AML-193 (cell line): ENCODE measurements at places on chromosomes 1 and 21.

GRCh38 chr1:110607536-110608230 is 1.5 kb upstream of the KCNA2 start:
- no peak for DNase-seq

GRCh38 chr1:232166942-232167341 is 463.0 kb downstream of the SIPA1L2 start:
- no peak for DNase-seq

DNA sequence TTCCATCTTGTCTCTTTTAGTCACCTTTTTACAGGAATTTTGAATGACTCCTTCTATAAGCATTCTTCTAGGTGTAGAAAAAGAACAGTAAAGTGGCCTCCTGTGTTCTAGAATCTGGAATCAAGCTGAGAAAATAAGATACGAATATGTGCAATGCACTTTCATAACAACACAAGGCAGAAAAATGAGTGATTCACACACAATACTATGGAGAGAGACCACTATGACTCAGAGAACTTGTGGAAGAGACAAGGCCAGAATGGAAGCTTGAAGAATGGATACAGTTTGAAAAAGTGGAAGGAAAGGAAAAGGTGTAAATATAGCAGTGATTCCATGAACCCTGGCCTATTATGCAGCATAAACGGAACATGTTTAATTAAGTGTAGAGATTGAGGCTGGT is 57.1 kb upstream of the SAMSN1 start:
- peak; percentile 29 for DNase-seq

DNA sequence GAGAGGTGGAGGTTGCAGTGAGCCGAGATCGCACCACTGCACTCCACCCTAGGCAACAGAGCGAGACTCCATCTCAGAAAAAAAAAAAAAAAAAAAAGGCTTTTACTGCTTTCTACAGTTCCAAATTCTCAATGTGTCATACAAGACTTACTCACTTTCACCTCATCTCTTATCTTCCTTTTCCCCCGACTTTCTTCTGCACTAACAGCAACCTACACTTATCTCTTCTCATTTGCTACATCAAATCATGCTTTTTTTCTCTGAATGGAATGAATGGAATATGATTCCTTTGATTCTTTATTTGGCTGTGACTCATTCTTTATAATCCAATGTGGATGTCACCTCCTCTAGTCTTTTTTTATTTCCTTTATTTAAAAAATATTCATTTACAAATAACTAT is 168.4 kb upstream of the DMRTA2 start:
- DNase-seq, result no peak

GRCh38 chr1:154970631-154971340 is at the start of gene SHC1:
Gene SHC1 (minus strand): TSS chr1:154970747. CDS start chr1:154970526, 221 bp downstream.
- DNase-seq, result no peak

DNA sequence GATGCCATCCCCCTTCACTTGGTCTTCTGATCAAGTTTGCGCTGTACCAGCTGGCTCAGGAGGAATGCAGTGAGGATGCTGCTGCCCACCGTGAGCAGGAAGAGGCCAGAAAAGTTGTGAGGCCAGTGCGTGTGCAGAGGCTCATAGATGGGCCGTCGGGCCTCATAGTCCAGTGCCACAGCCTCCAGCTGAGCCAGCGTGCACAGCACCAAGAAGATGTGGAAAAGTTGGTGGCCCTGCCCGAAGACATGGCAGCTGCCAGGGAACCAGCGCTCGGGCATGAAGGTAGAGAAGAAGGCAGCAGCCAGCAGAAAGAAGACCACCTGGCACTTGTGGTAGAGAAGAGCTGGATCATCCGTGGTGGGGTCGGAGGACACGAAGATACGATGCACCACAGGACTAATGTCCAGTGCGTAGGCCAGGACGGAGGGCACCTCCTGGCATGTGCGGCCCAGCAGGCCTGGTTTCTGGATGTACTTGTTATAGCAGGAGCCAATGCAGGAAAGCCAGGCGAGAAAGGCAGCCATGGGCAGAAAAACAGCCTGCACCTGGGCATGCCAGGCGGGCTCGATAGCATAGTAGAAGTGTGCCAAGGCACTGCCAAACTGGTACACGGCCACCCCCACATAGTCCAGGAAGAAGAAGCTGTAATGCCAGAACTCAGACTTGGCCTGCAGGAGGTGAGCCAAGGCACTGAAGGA is 3.7 kb upstream of the AUNIP start:
- DNase-seq, result no peak

- DNase-seq, result no peak
Observed at GRCh38 chr1:153742411-153743142, 14.7 kb downstream of the INTS3 start.

GRCh38 chr1:117838911-117839310 is 90.5 kb downstream of the GDAP2 start:
- DNase-seq, result no peak

GRCh38 chr1:156602557-156602993 is 1.3 kb upstream of the GPATCH4 start:
- DNase-seq, result peak; percentile 33

DNA sequence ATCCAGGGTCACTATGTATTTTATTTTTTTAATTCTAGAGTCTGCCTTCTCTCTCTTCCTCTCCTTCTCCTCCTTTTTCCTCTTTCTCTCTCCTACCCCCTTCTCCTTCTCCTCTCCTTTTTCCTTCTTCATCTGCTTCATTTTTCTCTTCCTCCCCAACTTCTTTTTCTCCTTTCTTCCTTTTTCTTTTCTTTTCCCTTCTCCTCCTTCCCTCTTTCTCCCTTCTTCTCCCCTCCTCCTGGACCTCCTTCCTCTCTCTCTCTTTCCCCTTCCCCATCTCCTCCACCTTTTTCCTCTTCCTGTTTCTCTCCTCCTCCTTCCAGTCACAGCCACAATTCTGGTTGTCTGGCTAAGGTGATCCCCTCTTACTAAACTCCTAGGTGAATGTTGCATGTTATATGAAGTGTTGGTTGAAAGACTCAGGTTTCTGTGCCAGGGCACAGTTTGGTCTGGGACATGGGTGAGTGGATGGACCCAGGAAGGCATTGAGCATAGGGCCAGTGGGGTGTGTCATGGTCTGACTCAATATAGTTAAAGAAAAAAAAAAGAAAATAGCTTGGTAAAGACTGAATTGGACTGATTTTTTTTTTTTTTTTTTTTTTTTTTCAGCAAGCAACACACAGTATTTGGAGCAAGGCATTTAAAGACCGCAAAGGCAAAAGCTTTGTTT is 266.9 kb downstream of the TGFB2 start:
- DNase-seq, result no peak

DNA sequence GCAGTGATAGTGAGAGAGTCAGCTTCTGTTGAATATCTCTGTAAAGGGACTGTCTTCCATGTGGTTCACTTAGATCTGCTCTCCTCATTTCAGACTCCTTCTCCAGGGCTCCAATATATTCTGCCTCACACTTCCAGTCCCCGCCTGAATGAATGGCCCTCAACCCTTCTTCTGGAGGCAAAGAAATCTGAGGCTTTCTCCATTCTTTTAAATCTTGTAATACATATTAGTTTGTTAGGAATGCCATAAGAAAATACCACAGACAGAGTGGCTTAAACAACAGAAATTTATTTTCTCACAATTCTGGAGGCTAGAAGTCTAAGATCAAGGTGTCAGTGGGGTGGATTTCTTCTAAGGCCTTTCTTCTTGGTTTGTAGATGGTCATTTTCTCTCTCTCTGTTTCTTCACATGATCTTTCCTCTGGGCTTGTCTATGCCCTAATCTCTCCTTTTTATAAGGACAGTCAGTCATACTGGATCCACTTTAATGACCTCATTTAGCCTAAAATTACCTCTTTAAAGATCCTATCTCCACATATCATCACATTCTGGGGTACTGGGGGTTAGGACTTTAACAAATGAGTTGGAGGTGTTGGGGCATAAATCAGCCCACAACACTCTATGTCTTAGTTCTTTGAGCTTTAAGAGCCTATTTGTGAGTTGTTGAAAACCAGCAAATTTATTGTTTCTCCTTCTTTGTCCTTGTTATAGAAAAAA is 128.5 kb upstream of the KCNK2 start:
- DNase-seq, result no peak

GRCh38 chr21:42512346-42513034 is 1.2 kb upstream of the SLC37A1 start:
- no peak for DNase-seq

GRCh38 chr1:183433703-183434102 is 15.5 kb upstream of the NMNAT2 start:
- DNase-seq, result no peak

GRCh38 chr1:244060686-244061085 is 9.6 kb downstream of the ZBTB18 start:
- no peak for DNase-seq

- DNase-seq, result no peak
Observed at GRCh38 chr1:53116307-53116810, 26.1 kb downstream of the SLC1A7 start.

- no peak for DNase-seq
Observed at GRCh38 chr1:14138687-14139086, 438.7 kb downstream of the PRDM2 start.

DNA sequence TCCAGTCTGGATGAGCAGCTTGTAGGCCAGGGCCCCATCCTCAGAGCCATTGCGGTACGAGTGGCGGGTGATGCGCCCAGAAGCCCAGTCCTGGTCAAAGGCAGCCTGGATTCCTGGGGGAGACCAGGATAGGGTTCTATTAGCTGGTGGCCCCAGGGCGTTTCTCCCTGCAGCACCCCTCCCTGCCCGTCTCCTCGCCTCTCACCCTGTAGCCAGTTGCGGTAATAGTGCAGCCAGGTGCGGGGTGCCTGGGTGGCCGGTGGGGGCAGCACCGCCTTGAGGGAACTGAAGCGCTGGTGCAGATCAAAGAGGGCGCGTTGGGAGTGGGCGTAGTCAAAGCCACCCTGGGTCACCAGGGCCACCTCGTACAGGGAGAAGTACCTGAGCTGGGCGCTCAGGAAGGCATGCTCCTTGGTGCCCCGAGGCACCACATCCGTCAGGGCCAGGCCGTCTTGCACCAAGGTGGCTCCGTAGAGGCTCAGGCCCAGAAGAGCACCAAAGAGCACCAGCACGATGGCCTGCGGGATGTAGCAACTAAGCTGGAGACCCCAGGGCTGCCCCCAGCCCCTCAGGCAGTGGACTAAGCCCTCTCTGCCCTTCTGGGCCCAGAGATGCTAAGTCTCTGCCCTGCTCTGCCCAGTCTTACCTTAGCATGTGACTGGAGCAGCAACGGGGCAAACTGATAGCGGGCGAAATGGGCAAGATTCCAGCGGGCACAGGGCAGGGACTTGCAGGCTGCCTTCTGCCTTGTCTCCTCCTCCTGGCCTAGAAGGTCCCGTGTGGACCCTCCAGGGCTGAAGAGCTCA is 15.7 kb downstream of the PTCH2 start:
- no peak for DNase-seq

DNA sequence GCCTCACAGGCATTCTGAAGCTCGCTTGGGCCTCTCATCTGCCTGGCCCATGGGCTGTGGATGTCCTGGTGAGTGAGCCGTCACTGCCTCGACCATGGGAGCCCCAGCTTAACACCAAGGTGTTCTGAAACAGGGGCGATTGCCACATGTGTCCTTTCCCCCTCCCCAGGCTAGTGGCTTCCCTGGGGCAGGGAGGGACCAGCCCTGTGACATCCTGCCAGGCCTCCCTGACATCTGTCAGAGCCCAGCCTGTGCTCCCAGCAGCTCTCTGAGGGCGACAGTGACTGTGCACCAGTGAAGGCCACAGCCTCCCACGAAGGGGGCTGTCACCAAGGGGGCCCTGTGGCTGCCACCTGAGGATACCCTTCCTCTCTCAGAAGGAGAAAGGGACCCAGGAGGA is 35.9 kb upstream of the CCDC27 start:
- DNase-seq, result no peak

- no peak for DNase-seq
Observed at GRCh38 chr1:100539836-100540536, 2.0 kb downstream of the GPR88 start.

GRCh38 chr1:218938259-218938658 is 235.4 kb upstream of the LYPLAL1 start:
- no peak for DNase-seq

DNA sequence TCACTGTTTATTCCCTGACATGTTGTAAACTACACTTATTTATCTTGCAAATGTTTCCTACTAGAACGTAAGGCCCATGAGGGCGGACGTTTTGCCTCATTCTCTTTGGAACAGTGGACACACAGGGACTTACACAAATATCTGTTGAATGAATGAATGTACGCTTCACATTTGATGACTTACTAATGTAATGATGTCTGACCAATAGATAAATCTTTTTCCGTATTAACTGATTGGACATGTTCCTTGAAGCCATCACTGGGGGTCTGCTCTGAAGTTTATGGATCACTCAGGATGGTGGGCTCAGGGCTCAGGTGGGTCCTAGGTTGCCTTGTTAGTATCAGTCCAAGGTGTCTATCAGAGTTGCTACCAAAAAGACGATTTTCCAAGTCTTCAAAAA is 763.2 kb upstream of the TPTE start:
- no peak for DNase-seq

GRCh38 chr1:200248541-200248940 is 161.3 kb downstream of the ZNF281 start:
- no peak for DNase-seq

DNA sequence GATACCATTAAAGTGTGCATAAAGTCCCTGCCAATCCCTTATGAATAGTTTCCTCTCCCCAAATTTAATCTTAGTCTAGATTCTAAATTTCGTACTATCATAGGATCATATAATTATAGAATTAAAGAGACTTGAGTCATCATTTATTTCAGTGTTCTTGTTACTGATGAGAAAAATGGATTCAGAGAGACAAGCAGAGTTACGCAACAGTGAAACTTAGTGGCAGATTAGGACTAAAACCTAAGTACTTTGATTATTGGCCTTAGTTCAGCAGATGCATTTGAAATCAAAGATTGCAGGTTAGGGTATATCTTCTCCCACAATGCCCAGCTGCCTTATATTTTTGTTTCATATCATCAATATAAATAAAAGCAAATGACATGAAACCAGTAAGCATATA is 843 bp upstream of the KRTAP19-7 start:
- DNase-seq, result no peak

DNA sequence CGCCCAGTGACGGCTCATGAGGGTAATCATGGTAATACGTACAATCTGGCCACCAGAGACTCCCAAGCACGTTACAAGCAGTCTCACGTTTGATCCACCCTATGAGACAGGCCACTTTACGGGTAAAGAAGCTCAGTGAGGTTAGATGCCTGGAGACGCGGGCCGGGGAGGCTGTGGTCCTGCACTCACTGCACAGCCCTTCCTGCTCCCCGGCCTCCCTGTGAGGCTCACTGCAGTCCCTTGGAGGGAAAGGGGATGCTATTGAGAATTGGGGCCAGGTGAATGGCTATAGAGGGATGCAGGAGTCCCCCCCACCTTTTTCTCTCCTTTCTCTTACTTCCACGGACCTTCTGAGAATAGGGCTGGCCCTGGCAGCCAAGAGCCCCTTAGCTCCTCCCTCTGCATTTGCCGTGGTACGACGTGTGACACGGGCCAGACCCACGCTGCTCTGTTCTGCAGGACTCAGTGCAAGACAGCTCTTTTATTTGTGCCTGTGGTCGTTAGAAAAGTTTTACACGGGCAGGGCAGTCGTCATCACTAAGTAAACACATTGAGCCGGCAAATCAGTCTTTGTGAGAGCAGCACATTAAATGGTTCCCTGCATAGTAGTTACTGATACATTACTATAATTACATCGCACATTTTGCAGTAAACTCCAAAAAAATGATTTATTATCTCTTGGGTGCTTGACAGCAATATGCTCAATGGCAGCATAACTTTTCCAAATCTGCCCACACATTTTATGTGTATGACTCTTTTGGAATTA is 18.8 kb downstream of the KIF26B start:
- DNase-seq, result no peak
